Suprapubic skin (tissue), 4 donors: ENCODE measurements at places on chromosomes 3 and 15.

DNA sequence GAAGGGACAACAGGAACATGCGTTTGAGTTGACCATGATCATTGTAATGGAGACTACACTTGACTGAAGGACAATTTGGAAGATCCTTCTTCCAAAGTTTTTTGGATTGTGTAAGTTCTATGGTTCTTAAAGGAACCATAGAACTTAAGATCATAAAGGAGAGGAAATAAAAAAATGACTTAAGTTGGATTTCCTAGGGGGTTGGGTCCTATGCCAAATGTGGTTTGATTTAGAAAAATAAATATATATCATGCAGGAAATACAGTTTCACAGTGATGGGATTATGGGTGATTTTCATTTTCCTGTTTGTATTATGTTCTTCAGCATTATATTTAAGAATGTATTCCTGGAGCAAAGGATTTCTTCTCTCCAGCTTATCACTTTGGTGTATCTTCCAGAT, 305.5 kb upstream of the DPH6 start:
- DNase-seq = no peak
- no peaks in the 10 kb centered on the region for H3K4me1 ChIP-seq
- H3K4me3 ChIP-seq = no peak overlapping the region
- H3K27ac ChIP-seq = no peak overlapping the region

DNA sequence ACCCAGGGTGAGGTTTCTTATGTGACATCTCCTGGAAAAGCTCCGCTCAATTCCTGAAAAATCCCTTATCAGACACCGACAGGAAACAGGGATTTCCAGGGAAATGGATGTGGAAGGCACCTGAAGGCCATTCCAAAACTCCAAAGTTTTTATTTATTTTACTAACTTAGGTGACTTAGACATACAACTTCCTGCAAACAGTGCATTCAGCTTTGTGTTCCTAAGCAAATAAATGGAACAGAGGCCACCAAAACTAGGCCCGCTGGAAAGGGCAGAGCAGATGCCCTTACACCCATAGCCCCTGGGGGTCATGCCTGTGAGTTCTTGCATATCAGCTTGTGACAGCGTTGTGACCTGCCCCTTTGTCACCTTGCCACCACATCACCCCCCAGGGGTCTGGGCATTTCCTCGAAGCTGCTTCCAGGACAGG, 239.4 kb downstream of the XXYLT1 start:
- H3K27me3 ChIP-seq = no peaks in the 10 kb centered on the region
- DNase-seq = no peak
- H3K27ac ChIP-seq = peak overlapping the region; percentile 51
- peaks cover 20% of the 10 kb centered on the region for H3K4me1 ChIP-seq
- H3K36me3 ChIP-seq = no peaks in the 10 kb centered on the region
- H3K4me3 ChIP-seq = no peak overlapping the region

DNA sequence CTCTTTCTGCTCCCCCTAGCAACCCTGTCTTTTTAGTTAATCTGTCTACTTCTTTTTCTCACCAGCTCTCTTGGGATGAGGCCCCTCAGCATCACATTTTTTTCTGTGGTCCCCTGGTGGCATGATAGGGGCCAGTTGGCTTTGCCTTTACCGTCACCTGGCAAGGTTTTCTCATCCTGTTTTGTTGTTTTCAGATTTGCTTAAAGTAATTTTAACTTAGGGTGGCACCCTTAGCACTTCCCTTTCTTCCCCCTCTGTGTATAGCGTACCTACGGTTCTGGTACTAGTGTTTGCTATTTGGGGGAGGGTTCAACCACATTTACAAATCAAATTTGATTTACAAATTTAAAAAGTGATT, 35.6 kb downstream of the PDCD6IP start:
- H3K27me3 ChIP-seq = no peaks in the 10 kb centered on the region
- no peak overlapping the region for H3K27ac ChIP-seq
- peaks cover 4% of the 10 kb centered on the region for H3K4me1 ChIP-seq
- DNase-seq = no peak
- H3K36me3 ChIP-seq = peaks cover 52% of the 10 kb centered on the region

- no peak overlapping the region for H3K4me3 ChIP-seq
- H3K27me3 ChIP-seq = no peaks in the 10 kb centered on the region
- peaks cover 34% of the 10 kb centered on the region for H3K36me3 ChIP-seq
- DNase-seq = no peak
- no peak overlapping the region for H3K27ac ChIP-seq
Observed at GRCh38 chr3:32147509-32147908, 41.1 kb downstream of the GPD1L start.

DNA sequence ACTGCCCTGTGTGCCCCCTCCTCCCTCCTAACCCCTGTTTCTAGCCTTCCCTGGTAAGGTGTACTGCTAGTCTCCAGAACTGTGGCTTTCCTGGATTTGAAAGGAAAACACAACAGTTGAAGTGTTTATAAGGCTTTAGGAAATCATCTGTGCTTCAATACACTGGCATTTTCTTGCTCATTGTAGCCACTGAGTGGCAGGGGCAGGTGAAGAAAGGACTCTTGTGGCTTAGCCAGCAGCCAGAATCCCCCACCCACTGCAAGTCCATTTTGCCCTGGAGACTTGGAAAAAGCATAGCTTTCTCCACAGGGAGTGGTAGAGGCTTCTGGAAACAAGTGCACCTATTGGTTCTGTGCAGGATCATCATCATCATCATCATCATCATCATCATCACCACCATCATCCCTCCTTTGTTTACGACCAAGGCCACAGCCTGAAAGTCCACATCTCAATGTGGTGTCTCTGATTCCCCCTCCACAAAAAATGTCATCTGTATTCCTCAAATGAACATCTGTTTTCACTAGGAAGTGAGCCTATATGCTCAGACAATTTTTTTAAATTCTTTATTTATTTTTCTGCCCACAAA, 33.4 kb downstream of the AQP9 start:
- no peak overlapping the region for H3K4me3 ChIP-seq
- H3K27me3 ChIP-seq = peaks cover 14% of the 10 kb centered on the region
- no peak for DNase-seq
- H3K36me3 ChIP-seq = no peaks in the 10 kb centered on the region

DNA sequence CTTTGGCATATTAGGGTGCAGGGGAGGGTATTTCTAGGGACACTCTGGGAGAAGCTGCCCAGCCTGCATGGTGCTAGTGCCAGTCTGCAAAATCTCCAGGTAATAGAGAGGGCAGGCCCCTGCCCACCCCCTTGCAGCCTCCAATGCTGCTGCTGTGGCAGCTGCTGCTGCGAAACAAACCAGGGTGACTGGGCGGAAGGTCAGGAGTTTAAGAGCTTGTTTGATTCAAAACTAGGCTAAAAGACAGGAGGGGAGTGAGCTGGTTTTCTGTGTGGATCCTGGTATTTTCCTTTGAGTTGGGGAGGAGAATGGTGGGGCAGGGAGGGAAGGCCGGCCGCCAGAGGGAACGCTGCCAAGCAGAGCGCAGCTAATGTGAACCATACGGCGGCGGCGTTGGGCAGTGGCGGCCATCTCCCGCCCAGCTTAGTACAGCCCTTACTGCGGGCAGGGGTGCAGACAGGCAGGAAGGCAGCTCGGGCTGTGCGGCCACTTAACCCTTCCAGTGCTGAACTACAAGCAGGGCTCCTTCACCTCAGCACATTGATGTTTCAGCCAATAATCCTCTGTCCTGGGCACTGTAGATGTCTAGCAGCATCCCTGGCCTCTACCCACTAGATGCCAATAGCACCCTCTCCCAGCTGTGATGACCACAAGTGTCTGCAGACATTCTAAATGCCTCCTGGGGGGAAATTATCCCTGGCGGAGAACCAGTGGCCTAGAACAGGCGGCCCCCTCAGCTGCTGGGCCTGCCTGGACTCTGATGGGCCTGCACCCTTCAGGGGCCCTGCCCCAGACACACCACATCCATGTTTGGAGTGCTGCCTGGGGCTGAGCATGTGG, 125.7 kb downstream of the EEFSEC start:
- H3K27ac ChIP-seq = no peak overlapping the region
- no peaks in the 10 kb centered on the region for H3K27me3 ChIP-seq
- DNase-seq = peak; percentile 90

DNA sequence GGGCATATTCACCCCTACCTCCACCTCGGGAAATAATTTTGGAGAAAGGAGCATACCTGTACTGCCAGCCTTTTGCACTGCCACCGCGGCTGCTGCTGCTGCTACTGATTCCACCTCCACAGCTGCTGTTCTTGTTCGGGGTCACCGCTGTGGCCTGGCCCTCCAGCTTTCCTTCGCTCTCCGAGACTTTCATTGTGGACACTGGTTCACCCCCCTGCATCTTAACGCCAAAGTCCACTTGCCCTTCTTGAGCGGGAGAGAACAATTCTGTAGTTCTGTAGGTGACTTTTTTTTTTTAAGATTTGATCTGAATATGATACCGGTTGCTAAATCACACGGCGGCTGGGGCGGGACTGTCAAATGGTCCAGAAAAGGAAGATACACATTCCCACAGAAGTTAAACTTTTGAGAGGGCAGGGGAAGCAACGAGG, 701 bp downstream of the OSBPL11 start:
- H3K27ac ChIP-seq = peak overlapping the region; percentile 95
- DNase-seq = no peak
- no peaks in the 10 kb centered on the region for H3K27me3 ChIP-seq

DNA sequence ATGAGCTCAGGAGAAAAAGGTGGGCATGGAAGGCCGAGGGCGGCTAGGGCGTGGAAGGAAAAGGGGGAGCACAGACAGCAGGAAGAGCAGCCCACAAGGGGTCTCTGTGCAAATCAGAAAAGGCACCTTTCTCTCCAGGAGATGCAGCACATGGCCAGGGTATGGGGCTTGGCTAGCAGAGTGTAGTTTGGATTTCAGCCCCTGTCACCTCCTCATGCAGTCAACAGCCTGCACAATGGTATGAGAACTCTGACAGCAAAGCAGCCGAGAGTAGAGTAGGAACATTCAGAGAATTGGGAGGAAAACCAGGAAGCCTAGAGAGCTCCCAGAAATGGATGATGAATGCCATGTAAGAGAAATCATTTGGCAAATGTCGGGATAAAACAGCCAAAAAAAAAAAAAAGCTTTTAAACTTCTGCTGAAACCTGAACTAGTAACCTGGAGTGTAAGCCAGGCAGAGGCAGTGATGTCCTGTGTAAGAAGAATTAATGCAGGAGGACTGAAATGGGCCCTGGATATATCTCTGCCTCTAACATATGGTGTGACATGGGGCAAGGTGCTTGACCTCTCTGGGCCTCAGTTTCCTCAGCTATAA, 25.7 kb downstream of the FSTL1 start:
- no peak for DNase-seq
- H3K27ac ChIP-seq = peak overlapping the region; percentile 49
- no peaks in the 10 kb centered on the region for H3K36me3 ChIP-seq

DNA sequence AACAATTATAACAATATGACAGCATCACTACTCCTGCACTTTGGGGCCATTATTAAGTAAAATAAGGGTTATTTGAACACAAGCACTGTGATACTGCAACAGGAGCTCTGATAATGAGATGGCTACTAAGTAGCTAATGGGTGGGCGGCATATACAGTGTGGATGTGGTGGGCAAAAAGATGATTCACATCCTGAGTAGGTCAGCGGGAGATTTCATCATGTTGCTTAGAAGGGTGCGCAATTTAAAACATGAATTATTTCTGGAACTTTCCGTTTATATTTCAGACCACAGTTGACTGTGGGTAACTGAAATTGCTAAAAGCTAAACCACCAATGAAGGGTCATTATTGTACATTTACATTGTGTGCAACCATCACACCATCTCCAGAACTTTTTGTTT, 42.3 kb downstream of the FBXO22 start:
- no peak for DNase-seq
- no peaks in the 10 kb centered on the region for H3K36me3 ChIP-seq
- H3K27me3 ChIP-seq = peaks cover 5% of the 10 kb centered on the region

- peaks cover 6% of the 10 kb centered on the region for H3K4me1 ChIP-seq
- no peak for DNase-seq
- no peaks in the 10 kb centered on the region for H3K27me3 ChIP-seq
- H3K36me3 ChIP-seq = peaks cover 67% of the 10 kb centered on the region
Observed at GRCh38 chr3:15092686-15093085, 6.3 kb downstream of the RBSN start.

GRCh38 chr3:124316034-124316287, 324.0 kb upstream of the ROPN1 start:
- H3K36me3 ChIP-seq = no peaks in the 10 kb centered on the region
- no peaks in the 10 kb centered on the region for H3K27me3 ChIP-seq
- no peaks in the 10 kb centered on the region for H3K4me1 ChIP-seq
- H3K4me3 ChIP-seq = no peak overlapping the region

- DNase-seq = no peak
- H3K36me3 ChIP-seq = no peaks in the 10 kb centered on the region
- no peaks in the 10 kb centered on the region for H3K27me3 ChIP-seq
- no peak overlapping the region for H3K27ac ChIP-seq
Observed at GRCh38 chr3:189372243-189372642, 200.5 kb downstream of the TPRG1 start.

- peaks cover 36% of the 10 kb centered on the region for H3K27me3 ChIP-seq
- DNase-seq = no peak
- H3K4me3 ChIP-seq = no peak within 1 kb of the TSS
- no peaks in the 10 kb centered on the region for H3K36me3 ChIP-seq
Observed at GRCh38 chr3:195811756-195812155, at the start of gene MUC4. MUC4 (minus strand) TSS chr3:195811929; CDS start chr3:195811817, 112 bp downstream.

GRCh38 chr15:29692527-29692926, 129.7 kb downstream of the TJP1 start:
- no peaks in the 10 kb centered on the region for H3K36me3 ChIP-seq
- no peak overlapping the region for H3K27ac ChIP-seq

- DNase-seq = no peak
- H3K27me3 ChIP-seq = peaks cover 90% of the 10 kb centered on the region
- H3K4me3 ChIP-seq = peak overlapping the region; percentile 23
- no peaks in the 10 kb centered on the region for H3K36me3 ChIP-seq
- no peak overlapping the region for H3K27ac ChIP-seq
- H3K4me1 ChIP-seq = peaks cover 42% of the 10 kb centered on the region
Observed at GRCh38 chr15:36882487-36883131, 217.7 kb downstream of the MEIS2 start.

DNA sequence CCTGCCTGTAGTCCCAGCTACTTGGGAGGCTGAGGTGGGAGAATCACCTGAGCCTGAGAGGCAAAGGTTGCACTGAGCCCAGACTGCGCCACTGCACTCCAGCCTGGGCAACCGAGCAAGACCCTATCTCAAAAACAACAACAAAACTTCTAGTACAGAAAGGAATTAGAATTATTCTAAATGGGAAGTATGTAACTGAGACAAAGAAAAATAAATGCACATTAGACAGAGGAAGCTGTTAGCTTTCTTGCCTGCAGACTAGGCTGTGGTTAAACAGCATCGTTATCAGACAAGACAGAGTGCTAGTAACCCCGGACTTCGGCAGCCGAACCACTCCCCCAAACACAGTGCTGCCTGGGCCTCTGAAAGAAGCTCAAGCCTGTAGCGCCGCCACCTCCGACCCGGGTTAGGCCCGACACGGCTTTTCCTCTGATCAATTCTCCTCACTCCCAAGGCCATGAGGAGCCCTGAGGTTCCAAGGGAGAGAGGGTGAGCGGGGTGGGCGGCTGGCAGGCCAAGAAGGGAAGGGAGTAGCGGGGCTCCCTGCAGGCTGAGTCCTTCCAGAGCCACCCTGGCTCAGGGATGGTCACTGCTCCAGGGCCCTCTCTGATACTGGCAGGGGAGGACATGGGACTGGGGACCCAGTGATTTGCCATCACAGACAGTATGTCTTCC, 44.8 kb upstream of the MUC4 start:
- peaks cover 15% of the 10 kb centered on the region for H3K4me1 ChIP-seq
- H3K4me3 ChIP-seq = no peak overlapping the region
- H3K27ac ChIP-seq = no peak overlapping the region
- no peaks in the 10 kb centered on the region for H3K36me3 ChIP-seq
